ENCODE measurements at places on chromosomes 13 and 19.

GRCh38 chr19:13978351-13979243 lies 26.3 kb downstream of the DCAF15 start:
- no peak for DNase-seq

- no peak for DNase-seq
Observed at GRCh38 chr19:50239921-50240590, 36.6 kb downstream of the MYH14 start.

DNA sequence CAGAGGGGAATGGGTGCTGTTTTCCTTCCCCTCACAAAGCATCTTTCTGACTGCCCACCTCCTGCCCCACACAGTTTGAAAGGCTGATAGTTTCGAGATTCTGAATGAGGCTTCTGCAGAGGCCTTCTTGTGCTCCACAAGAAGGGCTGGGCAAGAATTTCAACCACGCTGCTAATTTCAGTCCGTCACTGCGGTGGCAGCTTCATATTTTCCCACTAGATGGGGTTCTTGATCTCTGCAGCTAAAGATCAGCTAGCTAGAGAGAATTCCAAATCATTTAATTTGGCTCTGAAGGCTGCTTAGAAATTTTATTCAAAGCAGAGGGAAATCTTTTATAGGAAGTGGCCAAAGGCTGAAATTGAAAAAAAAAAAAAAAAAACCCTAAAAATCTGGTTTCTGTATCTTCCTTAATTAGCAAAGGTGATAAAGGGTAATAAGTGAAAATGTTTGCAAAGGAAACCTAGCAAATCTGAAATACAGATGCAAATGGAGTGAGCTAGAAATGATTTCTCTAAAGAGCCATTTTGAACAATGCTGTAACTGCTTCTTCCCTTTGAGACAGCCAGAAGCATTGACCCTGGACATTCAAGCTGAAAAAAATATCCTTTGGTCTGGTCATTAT lies 38.0 kb upstream of the C13orf42 start:
- DNase-seq = no peak

DNA sequence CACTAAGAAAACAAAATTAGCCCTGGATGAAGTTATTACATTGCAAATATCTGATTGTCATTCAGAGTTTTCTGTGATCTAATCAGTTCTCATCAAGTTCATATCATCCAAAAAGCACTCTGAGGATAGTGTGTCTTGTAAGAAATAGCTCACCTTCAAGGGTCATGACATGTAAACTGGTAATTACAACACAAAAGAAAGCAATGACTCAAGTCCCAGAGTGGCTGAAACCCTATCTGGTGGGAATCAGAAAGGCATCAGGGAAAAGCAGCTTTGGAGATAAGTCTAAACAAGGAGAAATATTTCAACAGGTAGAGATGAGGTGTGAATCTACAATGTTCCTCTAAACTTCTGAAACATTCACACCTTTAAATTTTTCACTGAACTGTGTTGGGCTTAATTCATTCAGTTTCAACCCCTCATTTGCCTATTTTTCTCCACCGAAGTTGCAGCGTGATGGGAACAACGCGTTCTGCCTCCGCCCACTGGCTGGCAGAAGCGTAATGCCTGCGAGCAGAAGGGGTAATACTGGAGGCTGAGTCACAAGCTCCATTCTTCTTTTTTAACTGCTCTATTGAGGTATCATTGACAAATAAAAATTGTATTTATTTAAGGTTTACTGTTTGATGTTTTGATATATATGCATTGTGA lies 155.2 kb upstream of the IPO5 start:
- no peak for DNase-seq

DNA sequence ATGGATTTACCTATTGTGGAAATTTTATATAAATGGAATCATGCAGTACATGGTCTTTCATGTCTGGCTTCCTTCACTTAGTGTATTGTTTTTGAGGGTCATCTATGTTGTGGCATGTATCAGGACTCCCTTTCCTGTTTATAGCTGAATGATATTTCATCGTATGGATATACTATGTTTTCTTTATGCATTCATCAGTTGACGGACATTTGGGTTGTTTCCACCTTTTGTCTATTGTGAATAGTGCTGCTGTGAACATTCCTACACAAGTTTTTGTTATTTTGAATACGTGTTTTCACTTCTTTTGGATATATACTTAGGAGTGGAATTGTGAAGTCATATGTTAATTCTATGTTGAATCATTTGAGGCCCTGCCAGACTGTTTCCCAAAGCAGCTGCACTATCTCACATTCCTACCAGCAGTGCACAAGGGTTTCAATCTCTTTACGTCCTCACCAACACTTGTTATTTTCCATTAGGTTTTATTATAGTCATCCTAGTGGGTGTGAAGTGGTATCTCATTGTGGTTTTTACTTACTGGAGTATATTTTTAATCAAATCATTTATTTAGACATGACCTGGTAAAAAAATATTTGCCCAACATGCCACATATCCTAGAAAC lies 262.7 kb downstream of the DLEU7 start:
- no peak for DNase-seq

DNA sequence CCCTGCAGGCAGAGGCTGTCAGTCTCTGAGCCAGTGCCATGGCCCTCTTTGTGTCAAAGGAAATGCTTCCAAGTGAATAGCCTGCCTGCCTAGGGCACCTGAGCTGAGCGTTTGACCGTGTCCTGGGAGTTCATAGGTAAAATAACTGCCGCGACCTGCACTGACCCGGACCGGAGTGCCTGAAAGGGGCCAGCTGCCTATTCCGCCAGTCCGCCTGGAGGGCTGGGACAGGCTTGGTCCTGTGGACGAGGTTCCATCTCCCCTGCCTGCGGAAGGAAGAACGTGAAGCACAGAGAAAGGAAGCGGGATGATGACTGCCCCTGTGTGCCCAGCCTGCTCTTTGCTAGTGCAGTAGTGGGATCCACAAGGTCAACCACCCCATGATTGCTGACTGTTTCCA lies 17.5 kb upstream of the ZNF492 start:
- no peak for DNase-seq

DNA sequence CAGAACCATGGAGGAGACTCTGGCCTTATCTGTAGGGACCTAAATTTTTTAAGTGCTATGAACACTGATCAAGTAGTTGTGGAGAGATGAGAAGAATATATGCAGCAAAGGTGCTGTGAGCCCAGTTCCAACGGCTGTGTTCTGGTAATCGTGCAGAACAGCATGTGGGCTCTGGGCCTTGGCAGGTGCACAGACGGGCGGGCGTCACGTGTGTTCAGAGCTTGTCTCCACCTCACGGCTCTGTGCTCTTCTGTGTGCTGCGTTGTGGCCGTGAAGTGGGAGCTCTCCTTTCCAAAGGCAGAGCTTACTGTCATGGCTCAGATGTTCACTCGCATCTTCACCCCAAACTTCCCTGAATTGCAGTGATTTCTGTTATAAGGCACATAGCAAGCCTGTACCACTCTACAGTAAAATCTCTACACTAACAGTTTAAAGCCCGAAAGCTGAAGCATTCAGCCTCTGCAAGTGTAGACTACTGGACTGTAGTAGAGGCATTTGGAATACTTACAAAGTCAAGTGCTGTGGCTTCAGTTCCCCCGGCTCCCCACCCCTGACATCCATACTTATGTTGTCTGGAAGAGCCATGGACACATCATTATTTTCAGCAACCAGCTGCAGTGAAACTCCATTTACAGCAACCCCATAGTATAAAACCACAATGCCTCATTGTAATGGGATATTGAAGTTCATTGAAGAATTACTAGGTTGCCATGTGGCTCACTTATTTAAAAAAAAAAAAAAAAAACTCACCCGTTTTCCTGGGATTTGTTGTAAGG lies 27.5 kb upstream of the TEX29 start:
- DNase-seq = no peak

DNA sequence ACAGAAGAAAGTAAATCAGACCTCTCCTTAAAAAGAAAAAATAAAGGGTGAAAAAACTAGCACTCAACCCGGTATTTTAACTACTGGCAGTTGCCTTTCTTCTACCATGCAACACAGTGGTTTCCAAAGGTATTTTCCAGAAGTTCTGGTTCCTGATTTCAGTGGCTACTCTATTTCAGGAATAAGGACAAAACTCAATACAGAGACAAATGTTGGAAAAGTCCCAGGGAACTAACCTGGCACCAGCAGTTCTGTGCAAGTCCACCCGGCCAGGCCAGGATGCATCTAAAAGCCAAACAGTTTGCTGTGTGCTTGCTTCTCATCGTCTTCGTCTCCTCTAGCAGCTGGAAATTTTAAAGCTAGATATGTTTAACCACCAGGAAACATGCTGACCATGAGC lies 52.5 kb downstream of the FOXO1 start:
- DNase-seq = no peak

DNA sequence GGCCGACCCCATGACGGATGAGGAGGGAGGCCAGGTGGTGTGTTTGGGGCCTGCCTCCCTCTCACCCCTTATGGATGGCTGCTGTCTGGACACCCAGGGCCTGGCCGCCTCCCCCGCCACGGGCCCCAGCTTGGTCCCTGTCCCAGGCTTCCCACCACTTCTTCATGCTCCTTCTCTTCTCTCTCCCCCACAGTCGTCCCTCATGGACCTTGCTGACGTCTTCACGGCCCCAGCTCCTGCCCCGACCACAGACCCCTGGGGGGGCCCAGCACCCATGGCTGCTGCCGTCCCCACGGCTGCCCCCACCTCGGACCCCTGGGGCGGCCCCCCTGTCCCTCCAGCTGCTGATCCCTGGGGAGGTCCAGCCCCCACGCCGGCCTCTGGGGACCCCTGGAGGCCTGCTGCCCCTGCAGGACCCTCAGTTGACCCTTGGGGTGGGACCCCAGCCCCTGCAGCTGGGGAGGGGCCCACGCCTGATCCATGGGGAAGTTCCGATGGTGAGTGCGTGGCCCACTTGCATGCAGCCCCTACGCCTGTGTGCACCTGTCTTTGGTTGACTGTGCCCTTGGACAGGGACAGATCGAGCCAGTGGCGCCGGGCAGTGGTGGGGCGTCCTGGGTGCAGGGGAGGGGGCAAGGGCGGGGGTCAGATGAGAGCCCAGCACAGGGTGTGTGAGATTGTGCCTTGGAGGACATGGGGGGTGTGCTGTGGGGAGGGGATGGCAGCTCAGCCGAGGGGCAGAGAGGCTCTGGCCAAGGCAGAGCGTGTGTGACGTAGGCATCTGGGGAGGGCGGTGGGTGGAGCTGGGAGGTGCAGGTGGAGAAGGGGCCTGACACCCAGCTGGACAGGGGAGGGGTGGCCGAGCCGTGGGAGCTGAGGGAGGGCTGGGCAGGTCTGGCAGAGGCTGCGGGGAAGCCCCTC lies 16.8 kb downstream of the EPN1 start:
- DNase-seq = no peak

GRCh38 chr19:56637976-56638555 lies 4.9 kb upstream of the SMIM17 start:
- no peak for DNase-seq

DNA sequence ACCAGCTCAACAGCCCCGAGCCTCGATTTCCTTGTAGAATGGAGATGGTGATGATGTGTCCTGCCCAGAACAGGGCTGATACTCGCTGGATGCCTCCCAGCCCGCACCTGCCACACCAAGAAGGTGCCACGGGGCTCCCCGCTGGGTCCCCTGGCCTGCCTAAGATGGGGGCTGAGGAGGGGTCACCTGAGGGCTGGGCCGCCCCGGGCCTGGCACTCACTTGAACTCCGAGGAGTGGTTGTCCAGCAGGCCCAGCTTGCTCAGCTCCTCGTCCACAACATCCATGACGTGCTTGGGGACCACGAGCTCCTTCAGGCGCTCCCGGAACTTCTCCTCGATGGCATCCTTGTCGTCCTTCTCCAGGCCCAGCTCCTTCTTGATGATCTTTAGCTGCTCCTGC lies 14.4 kb downstream of the LONP1 start:
- no peak for DNase-seq

- no peak for DNase-seq
Observed at GRCh38 chr19:38024992-38025908, 118.2 kb downstream of the SIPA1L3 start.

DNA sequence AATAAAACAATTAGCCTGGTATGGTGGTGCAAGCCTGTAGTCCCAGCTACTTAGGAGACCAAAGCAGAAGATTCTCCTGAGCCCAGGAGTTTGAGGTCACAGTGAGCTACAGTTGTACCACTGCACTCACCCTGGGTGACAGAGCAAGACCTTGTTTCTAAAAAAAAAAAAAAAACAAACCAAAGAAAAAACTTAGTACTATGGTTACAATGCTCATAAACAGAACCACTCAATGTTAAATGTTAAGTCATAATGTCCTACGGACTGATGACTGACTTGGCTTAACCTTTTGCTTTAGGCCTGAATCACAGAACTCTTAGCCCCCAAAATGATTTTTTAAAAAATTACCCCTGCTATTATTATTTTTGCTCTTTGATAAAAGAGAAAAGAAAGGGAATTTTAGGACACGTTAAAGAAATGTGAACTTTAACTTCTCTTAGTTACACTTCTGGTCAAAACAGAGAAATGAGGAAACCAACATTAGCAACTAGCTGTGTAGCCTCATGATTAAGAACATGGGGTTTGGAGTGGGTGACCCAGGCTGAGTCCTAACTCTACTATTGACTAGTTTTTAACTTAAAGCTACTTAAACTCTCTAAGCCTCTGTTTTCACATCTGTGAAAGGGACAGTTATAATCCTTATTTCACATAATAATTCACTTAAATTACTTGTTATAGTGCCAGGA lies 13.7 kb upstream of the ELF1 start:
- DNase-seq = no peak

DNA sequence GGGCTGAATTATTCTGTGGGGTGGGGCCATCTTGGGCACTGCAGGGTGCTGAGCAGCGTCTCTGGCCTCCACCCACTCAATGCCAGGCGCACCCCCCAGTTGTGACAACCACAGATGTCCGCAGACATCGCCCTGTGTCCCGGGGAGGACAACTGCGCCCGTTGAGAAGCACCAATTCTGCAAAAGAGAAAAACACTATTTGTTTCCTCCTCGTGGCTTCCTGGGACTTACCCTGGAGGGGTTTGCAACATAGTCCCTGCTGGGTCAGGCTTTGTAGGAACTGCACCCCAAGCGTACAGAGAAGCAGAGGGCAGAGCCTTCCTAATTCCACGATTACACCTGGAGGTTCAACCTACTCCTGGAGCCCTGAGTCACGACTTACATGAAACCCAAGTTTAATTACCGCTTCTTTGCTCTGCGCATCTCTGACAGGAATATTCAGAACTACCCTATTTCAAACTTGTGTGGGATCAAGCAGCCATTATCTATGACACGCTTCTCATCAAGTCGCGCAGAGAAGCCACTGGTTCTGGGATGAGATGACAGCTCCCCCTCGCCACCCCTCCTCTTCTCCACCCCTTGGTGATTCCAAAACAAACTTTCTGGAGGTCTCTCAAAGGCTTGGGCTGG lies 11.1 kb upstream of the SLC39A3 start:
- no peak for DNase-seq

DNA sequence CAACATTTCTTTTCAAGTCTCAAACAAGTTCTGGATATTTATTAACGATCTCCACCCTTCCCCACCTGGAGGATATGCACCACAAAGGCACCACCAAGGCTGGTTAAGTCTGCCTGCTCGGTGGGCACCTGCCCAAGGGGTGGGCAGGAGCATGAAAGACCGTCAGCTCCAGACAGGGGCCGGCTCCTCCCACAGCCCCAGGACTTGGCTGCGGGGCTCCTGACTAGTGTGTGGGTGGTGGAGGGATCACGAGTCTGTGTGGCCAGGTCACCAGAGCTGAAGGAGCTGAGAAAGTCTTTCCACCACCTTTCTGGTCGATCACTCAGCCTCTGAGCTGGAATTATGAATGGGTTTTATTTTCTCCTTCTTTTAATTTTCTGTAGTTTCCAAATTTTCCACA lies 7.8 kb downstream of the SLC7A1 start:
- no peak for DNase-seq

GRCh38 chr13:46983881-46984280 lies 87.0 kb upstream of the HTR2A start:
- no peak for DNase-seq

- no peak for DNase-seq
Observed at GRCh38 chr13:106657104-106657503, 89.2 kb upstream of the ARGLU1 start.

GRCh38 chr13:77506874-77507273 lies 28.6 kb upstream of the SCEL start:
- no peak for DNase-seq

Measured in stimulated activated CD4-positive, alpha-beta T cell treated with anti-CD3 and anti-CD28 coated beads, Interleukin-15, amount 100 ng/mL, for 1 hour (primary cell).